ENCODE measurements at places on chromosomes 3 and 15. TPM values are rescaled to one million over a fixed set of nuclear protein-coding genes. Genes with fewer than 3 reads are reported as not detected.

- DNase-seq: no peak
Observed at GRCh38 chr3:152155246-152156020, 113.3 kb upstream of the MBNL1 start.

APOD gene
- 4.3 TPM for total RNA-seq

GRCh38 chr3:176796371-176796770 lies 400.9 kb downstream of the TBL1XR1 start:
- DNase-seq: no peak

REC114 gene
- not detected for total RNA-seq

IL17RB gene
- total RNA-seq: 2.1 TPM

ZNF662 gene
- 5.0 TPM for total RNA-seq

TRIM71 gene
- total RNA-seq: 0.07 TPM

- DNase-seq: no peak
Observed at GRCh38 chr15:99931703-99932603, 198.7 kb upstream of the LYSMD4 start.

DNA sequence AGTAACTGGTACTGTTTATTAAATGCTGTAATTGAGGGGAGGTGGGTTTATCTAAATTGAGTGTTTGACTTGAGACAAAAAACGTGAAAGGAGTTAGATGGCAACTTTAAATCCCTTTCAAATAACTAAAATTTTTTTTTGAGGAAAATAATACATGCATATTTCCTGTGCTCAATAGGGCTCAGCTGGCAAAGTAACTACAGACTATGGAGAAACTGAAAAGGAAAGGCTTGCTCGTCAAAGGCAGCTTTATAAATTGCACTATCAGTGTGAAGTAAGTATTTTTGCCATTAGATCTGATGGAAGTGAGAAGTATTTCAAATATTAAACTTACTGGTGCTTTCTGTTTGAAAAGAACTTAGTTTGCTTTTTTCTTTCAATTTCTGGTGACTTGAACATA lies 72.2 kb downstream of the DZIP3 start:
- DNase-seq: no peak

DNA sequence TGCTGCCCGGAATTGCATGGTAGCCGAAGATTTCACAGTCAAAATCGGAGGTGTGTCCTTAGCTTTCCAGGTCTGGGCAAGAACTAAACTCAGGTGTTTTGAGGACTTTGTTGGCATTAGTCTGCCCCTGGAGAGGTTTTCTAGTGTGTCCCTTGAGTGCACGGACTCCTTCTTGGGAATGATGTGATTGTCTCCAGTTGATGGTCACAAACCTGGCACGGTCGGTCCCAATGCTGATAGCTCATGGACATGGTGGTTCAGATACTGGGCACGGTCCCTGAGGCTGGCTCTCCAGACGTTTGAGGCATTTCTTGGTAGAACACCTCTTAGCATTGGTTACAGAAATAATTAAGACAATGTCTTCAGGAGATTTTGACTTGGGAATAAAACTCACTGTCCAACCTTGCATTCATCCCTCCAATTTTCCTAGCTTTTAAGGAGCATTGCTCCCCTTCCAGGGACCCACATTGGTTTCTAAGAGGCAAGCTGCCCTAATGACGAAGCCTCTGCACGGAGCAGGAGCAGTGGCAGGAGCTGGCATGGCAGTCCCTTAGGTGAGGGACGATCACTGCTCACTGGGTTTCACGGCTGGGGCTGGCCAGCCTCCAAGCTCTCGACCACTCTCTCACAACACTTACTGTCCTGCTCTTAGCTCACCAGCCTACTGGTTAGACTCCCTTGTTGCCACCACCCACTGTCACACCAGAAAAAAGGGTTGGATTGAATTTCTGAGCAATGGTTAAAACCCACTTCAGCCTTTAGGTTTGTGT lies 68.1 kb downstream of the PGPEP1L start:
- no peak for DNase-seq

ADAMTS7 gene
- total RNA-seq: 0.39 TPM

LINGO1 gene
- total RNA-seq: 0.17 TPM

DNA sequence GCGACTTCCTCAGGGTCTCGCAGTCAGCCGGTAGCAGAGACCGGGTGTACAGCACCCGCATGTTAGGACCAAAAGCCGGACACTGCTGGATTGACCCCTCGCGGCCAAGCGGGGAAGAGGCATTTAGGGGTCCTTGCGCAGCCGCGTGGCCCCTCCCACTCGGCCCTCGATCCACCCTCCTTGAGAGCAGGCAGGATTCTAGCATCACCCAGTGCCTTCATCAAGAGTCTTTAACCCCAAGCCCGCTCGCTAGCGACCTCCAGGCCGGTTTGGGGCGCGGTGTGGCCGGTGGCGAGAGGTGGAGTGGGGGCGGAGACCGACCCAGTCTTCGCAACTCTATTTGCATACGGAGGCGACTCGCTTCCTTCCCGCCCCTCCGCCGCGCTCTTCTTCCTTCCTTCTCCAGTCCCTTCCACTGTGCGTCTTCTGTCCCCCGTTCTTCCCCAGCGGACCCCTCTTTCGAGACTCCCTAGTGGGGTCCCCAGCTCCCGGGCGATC lies at the start of gene ST6GAL1:
TSS of gene ST6GAL1 (plus strand) at position 384 of the 498 bp plus-strand sequence. CDS start 112,178 bp downstream, outside the sequence.
- peak; percentile 82 for DNase-seq

DNA sequence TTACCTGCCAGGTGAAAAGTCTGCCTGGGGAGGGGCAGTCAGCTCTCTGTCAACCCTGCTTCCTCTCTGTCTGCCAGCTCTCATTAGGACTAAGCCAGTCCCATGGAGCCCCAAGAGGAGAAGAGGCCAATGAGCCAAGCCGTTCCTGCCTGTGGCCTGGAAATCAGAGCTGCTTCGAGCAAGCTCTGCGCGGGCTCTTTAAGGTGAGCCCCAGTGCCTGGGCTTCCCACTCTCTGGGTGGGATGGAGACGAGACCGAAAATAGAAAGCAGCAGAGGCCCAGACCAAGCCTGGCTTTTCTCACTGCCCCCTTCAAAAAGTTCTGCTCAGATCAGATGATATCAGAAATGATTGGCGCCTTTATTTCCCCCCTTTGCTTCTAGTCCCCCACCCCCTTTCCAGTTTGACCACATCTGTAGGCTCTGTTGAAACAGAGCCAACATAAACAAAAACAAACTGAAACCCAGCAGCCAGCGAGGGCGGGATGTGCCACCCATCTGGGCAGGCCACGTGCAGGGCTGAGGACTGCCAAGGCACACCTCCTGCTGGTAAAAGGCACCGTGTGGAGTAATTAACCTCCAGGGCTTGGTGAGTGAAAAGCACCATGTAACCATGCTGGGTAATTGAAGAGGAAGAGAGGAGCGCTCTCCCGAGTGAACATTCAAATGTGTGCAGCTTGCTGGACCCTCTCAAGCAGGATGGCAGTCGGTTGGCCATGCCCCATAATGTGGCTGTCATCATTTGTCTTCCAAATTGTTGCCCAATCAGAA lies 471.0 kb upstream of the PROK2 start:
- no peak for DNase-seq

EXD1 gene
- total RNA-seq: not detected

DNA sequence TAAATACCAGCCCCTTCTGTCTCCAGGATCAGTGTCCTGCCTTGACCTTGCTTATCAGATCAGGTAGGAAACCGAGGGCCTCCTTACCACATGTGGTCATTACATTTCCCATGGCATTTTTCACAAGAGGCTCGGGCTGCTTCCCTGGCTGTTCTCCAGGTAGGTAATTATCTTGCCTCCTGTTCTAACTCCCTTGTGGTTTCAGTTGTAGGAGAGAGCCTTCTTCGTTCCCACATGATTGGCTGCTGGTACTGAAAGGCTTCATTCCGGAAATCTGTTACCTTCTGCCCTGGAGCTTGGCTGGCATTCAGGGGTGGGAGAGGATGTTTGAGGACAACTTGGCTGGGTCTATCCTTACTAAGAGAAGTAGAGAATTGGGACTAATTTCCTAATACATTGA lies 46.8 kb upstream of the RORA start:
- no peak for DNase-seq

DNA sequence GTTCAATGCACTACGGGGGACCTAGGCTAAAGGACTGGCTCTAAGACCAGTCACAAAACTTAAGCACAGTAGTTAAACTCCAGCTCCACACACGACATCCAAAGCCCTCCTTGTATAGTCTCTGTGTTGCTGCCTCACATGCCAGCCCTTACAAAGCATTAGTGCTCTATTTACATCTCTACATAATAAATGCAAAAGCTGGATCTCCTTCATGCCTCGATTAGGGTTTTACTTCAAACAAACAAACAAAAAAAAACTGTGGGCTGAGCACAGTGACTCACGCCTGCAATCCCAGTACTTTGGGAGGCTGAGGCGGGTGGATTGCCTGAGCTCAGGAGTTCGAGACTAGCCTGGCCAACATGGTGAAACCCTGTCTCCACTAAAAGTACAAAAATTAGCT lies 9.6 kb downstream of the PGBD4 start:
- no peak for DNase-seq

DNA sequence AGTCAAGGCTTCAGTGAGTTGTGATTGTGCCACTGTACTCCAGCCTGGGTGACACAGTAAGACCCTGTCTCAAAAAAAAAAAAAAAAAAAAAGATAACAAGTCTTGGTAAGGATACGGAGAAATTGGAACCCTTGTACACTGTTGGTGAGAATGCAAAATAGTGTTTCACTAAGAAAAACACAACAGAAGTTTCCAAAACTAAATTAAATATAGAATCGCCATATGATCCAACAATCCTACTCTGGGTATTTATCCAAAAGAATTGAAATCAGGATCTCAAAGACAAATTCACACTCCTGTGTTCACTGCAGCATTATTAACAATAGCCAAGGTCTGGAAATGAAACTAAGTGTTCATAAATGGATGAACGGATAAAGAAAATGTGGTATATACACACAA lies 149.4 kb downstream of the ERC2 start:
- no peak for DNase-seq

GRCh38 chr15:101427606-101428487 lies 61.7 kb downstream of the PCSK6 start:
- no peak for DNase-seq

- no peak for DNase-seq
Observed at GRCh38 chr3:39146083-39146501, 7.3 kb downstream of the CSRNP1 start.

DLEC1 gene
- 0.43 TPM for total RNA-seq

- no peak for DNase-seq
Observed at GRCh38 chr3:55827786-55828185, 340.7 kb upstream of the WNT5A start.

HRG gene
- total RNA-seq: not detected

GRCh38 chr3:122555275-122556071 lies 8.6 kb downstream of the PARP9 start:
- no peak for DNase-seq

DNA sequence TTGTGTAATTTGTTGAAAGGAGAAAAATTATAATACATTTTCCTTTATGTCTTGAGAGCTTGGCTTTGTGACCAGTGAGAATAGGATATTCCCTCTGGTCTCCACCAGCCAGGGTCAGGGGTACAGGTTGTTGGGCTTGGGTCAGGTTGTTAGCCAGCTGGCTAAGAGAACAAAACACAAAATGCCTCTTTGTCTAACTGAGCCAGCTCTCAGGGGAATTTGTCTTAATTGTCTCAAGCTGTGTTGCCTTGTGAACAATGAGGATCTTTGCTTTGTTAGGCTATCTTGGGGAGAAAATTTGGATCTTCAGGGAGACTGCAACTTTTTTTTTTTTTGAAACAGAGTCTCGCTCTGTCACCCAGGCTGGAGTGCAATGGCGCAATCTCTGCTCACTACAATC lies 17.7 kb upstream of the GK5 start:
- DNase-seq: no peak

CD96 gene
- total RNA-seq: 88.9 TPM

DNA sequence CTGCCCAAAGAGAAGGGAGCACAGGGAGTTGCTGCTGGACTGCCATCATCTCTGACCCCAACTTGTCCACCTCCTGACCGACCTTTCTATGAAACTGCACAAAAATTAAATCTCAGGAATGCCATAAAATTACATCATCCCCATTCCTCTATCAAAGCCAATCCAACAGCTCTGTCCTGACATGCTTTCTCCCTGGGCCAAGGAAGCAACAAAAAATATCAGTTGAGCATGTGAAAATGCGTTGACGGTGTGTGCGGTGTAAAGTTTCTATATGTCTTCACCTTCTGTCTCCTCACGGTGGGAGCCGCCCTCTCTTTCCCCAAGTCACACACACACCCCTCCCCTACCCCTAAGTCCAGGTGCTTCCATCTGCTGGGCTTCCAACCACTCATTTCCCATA lies 3.6 kb upstream of the ZNF774 start:
- no peak for DNase-seq

FMN1 gene
- 1.1 TPM for total RNA-seq

DNA sequence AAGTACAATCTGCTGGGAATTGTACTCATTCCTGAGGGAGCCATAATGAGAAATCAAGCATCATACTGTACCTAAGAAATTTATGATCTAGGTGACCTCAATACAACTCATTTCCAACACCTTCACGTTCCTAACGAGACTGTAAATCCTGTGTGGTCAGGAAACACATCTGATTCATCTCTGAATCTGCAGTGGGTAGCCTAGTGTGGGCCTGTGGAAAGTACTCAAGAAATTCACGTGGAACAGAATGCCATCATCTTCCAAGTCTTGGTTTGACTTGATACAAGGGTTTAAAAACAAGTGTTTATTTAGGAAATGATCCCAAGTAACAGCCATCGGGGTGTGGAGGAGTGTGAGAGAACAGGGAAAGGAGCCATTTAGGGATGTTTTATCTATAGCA lies 568.9 kb downstream of the EDEM1 start:
- no peak for DNase-seq

DNA sequence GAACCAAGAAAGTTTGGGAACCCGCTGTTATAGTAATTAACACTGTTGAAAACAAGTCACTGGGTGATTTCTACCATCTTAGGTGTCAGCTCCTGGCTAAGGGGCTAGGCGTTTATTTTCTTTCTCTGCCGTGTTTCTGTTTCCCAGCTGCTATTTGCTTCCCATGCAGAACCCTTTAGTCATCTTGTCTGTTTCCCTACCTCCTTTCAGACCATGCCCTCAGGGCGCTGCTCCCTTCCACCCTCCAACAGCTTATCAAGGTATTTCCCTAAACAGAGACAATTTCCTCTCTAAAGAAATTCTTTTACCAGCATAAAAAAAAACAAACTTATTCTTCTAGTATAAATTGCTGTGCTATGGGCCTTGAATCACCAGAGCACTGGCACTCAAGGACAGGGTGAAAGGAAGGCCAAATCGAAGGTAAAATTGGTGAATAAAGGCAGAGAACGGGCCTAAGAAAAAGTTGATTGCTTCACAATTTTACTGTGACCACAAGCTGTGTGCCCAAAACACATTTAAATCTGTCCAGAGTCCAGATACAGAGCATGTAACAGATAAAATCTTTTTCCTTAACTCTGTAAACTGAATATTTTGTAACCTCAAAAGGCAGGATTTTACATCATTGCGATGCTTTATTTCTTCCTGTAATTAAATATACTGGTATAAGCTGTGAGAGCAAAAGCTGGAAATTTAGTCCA lies 319.2 kb downstream of the ZNF621 start:
- DNase-seq: no peak

ZNF774 gene
- total RNA-seq: 2.7 TPM

MUC20 gene
- 3.4 TPM for total RNA-seq
